ENCODE measurements at places on chromosomes 12 and 14.

GRCh38 chr12:88867510-88867909 lies 287.2 kb upstream of the KITLG start:
- DNase-seq = no peak

GRCh38 chr12:123655420-123655819 lies 15.5 kb upstream of the TCTN2 start:
- DNase-seq = no peak

DNA sequence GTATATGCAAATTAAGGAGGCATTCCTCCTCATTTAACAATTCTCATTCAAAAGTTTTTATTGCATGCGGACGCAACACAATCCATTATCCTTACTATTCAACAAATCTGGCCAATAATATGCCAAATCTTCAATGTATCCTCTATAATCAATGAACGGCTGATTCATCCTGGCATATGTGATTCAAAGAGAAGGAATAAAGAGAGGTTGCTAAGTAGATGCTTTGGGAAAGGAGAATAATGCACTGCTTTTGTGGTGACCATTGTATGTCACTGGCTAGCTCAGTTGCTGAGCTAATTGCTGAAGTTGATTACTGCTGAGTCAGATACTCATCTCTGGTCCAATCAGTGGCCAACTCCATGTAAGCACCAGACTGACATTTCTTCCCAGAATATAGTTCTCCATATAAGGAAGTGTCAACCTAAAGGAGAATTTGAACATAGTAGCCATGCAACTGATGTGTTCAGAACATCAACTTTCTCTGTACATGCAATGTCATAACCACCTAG lies 148.0 kb downstream of the PDZRN4 start:
- no peak for DNase-seq

DNA sequence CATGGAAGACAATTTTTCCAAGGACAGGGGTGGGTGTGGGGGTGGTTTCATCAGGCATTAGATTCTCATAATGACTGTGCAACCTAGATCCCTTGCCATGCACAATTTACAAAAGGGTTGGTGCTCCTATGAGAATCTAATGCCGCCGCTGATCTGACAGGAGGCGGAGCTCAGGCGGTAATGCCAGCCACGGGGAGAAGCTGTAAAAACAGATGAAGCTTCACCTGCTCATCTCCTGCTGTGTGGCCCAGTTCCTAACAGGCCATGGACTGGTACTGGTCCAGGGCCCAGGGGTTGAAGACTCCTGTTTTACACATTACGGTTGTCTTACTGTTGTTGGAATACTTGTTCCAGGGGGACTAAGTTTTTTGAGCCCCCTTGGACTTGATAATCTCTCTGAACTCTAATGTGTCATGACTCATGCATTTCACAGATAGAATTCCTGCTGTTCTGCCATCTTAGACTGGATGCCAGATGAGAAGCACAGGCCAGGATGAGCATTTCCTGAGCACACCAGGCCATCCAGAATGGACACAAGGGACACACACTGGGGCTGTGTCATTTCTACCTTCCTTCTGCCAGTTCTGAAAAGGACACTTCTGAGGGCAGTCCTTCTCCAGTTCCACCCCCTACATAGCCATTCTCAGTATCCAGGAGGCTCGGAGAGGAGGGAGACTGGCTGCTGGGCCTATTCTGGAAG lies 5.8 kb downstream of the PLEKHD1 start:
- DNase-seq = no peak

GRCh38 chr12:30878024-30878423 lies 48.5 kb upstream of the TSPAN11 start:
- DNase-seq = no peak

DNA sequence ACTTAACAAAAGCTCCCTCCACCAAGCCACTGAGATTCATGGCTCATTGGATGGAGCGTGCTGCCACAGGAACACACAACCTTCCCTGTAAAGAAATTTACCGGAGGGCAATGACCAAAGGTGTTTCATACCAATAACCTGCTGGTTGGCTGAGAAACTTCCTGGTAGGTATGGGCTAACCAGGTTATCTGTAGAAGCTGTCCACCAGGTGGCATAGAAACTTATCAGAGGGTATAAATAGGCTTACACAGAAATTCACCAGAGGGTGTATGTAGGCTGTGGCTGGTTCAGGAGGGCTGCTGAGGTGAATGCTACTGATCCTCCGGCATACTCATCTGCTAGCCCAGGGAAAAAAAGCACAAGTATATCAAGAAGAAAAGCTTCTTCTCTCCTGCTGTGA lies 27.1 kb upstream of the MTERF2 start:
- DNase-seq = no peak

GRCh38 chr14:66291756-66292155 lies 194.4 kb upstream of the CCDC196 start:
- no peak for DNase-seq

DNA sequence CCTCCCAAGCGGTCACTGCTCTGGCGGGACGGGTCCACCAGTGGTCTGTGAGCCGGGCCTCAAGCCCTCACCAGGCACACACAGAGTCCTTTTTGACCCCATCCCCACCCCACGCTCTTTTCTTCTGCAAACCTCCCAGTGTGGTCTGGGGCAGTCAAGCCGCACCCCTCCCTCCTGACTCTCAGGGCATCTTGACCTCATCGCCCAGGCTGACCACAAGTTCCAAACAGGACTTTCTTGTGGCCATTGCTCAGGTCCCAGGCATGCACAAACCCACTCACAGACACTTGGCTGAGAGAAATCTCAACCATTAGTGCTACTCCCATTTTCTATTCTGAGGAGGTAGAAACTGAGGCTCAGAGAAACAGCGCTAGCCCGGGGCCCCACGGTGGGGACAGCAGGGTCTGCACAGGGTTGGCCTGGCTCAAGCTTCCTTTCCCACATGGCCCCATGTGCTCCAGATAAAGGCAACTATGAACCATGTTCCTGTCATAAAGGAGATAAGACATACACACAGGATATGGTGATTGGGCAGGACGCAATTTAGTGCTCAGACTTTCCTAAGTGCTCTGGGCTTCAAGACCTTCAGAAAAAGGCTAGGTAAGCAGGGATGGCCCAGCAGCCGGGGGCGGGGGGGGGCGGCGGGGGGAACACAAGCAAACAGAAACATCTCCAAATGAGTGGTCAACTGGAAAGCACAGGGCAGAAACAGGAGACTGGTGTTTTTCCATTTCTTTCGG lies 69.6 kb downstream of the ITPK1 start:
- no peak for DNase-seq

- no peak for DNase-seq
These were observed 208.7 kb downstream of the RBM19 start for GRCh38 chr12:113757221-113758002.

GRCh38 chr14:56183631-56184157 lies 65.5 kb downstream of the PELI2 start:
- DNase-seq = no peak

DNA sequence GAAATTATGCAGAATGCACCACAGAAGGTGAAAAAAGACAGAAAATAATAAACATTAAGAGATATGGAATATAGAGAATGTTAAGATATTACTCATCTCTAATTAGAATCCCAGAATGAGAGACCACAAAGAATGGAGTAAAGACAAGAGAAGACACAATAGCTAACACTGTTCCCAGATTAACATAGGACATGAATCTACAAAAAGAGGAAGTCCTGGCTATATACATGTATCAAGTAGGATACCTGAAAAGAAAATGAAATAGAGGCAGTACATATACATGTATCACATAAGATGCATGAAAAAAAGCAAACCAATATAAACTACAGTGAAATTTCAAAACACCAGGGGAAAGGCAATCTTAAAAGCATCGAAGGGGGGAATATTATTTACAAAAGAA lies 5.6 kb upstream of the EPS8 start:
- DNase-seq = no peak

DNA sequence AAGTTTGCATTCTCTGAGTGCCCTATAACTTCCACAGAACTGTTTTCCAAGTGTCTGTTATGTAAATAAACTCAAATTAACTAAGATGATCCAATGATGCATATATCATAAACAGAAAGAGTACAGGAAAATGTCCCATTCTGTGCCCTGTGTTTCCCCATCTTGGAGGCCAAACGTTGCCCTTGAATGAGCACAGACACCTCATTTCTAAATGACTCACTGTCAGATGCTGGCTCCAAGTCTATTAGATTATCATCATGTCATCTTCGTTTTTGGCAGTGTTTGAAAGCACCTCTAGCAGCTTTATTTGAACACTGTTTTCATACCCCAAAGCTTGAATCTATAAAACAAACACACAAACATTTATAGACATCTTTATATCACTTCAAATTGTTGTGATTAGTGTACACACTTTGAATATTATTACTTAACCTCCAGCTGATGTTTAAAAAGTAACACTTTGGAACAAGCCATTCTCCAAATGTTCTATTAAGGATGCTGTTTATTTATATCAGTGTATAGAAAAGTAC lies 424.2 kb downstream of the NOVA1 start:
- DNase-seq = no peak

GRCh38 chr14:53946404-53947093 lies 10.1 kb downstream of the BMP4 start:
- no peak for DNase-seq

- DNase-seq = no peak
These were observed 31.1 kb downstream of the ELK3 start for GRCh38 chr12:96225044-96225855.

DNA sequence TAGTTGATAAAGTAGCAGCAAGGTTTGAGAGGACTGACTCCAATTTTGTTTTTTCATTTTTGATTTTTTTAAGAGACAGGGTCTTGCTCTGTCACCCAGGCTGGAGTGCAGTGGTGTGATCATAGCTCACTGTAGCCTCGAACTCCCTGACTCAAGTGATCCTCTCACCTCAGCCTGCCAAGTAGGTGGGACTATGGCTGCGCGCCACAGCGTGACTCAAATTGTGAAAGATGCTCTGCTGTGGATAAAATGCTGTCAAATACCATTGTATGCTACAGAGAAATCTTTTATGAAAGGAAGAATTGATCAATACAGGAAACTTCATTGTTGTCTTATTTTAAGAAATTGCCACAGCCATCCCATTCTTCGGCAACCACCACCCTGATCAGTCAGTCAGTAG lies 48.3 kb downstream of the SCN8A start:
- no peak for DNase-seq

DNA sequence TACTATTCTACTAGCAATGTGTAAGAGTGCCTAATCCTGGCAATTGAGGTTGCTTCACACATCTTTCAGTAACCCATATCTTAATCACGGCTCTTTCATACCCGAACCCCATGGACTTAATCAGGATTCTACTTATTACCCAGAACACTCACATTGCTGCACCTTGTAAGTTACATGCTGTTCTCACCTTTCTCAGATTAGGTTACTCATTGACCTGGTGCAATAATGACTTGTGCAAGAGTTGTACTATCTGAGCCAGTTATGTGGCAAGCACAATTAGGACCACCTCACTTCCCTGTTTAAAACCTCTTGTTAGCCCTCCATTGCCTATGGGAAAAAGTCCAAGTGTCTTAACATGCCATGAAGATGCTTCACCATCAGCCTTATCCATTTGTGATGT lies 306.7 kb upstream of the E2F7 start:
- DNase-seq = no peak

DNA sequence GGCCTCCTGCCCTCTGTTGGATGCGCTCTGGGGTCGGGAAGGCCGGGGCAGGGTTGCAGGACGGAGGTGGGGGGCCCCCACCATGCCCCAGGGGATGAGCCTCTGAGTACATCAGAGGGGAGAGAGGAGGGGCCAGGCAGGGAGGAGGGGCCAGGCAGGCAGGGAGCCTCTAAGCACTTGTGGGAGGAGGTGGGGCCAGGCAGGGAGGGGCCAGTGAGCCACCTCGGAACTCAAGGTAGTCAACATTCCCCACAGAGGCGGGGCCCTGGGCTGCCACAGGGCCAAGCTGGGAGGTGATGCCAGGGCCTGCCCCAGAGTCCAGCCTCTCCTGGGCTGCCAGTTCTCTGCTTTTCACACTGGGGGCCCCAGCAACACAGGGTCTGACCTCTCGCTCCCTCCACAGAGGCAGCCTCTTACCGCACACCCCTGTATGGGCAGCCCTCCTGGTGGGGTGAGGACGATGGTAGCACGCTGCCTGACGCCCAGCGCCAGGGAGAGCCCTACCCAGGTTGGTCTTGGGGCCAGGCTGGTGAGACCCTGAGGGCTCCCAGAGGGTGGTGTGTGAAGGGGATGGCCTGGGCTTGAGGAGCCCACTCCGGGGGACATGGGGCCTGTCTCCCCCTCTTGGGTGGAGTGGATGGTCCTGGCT lies 17.4 kb downstream of the CEP170B start:
- DNase-seq = no peak

Measured in hematopoietic multipotent progenitor cell treated with erythropoietin and hydrocortisone succinate and interleukin-3 and kit ligand, for 15 days (in vitro differentiated cells).